ENCODE measurements at places on chromosomes 1 and 21. TPM values are rescaled to one million over a fixed set of nuclear protein-coding genes. Genes with fewer than 3 reads are reported as not detected.

GRCh38 chr1:186653312-186653711 lies 26.9 kb downstream of the PTGS2 start:
- DNase-seq: no peak

CNR2 gene
- total RNA-seq: not detected

AADACL3 gene
- not detected for total RNA-seq

- peak; percentile 64 for DNase-seq
Observed at GRCh38 chr1:2174348-2175054, 20.1 kb downstream of the FAAP20 start.

DNA sequence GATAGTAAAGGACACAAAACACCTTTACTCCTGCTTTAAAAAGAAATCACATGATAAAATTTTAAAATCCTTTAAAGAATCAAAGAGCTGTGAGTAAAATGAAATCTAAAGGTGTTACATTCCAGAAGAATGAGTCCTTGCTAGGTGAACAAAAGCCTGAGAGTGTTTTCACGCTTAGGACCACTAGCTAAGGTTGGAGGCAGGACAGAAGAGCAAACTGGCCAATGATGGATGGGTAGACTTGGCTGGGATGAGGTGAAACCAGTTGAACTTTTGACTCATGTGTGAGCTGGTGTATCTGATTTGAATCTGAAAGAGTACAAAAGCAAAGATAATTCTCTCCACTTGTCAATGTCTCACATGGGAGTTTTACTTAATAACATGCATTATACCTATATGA lies 35.1 kb downstream of the CATSPERE start:
- DNase-seq: no peak

IL20 gene
- total RNA-seq: not detected

SPRR2B gene
- total RNA-seq: not detected

- no peak for DNase-seq
Observed at GRCh38 chr1:1847061-1847850, 43.6 kb downstream of the GNB1 start.

NT5C1A gene
- total RNA-seq: not detected

- no peak for DNase-seq
Observed at GRCh38 chr21:27545754-27546349, 579.0 kb upstream of the ADAMTS5 start.

DNA sequence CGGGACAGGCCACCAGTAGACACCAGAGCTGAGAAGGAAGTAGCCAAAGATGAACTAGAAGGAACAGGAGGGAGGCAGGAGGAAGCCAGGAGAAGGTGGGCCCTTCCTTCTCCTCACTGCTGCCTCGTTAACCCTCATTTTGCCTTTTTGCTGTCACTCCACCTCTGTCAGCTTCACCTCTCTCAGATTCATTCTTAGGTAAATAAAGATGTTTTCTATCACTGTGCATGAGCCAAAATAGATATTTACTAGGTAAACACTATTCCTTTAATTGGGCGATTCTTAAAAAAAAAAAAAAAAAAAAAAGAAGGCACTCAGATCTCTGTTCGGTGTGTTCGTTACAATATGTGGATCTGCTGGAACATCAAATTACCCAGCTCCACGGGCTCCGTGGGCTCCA lies 112.3 kb downstream of the GLUL start:
- DNase-seq: no peak

RAB7B gene
- total RNA-seq: 0.10 TPM

- no peak for DNase-seq
Observed at GRCh38 chr1:206816390-206817287, 44.3 kb upstream of the IL10 start.

DNA sequence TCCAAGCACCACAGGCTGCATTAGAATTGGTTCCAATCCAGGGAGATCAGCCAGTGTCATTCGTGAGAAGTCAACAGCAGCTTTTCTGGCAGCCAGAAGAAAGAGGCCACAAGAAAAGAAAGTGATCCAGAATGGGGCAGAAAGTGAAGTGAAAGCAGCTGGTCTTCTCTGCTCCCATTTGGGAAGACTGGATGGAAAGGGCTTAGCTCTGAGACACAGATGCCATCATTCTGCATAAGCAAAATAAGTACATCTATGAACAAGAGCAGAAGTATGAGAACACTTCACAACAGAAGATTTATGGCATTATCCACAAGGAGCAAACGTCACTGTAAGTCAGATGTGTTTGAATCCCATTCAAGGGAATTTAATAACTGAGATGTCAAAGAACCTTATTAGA lies 326.5 kb upstream of the ESRRG start:
- no peak for DNase-seq

DNA sequence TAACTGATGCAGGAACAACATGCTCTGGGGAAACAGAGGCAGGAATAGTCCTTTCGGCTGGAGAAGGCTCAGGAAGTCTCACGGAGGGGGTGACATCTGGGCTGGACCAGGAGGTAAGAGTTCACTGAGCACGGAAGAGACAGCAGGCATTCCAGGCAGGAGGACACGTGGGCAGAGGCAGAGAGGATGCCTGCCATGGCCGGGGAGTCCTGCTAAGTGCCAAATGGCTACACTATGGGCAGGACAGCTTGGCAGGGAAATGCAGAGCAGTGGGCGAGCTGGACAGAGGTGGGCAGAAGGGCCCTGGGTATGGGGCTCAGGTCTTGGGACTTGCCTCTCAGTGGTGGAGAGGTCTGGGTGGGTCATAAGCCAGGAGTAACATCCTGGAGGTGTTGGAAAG lies 17.6 kb downstream of the ALDH4A1 start:
- no peak for DNase-seq

NGF gene
- 0.84 TPM for total RNA-seq

DYNLT4 gene
- not detected for total RNA-seq

GRCh38 chr1:174841747-174842146 lies 158.0 kb upstream of the CACYBP start:
- DNase-seq: no peak

BATF3 gene
- 23.2 TPM for total RNA-seq

GRCh38 chr1:54996869-54997710 lies 1.6 kb upstream of the BSND start:
- no peak for DNase-seq

DNA sequence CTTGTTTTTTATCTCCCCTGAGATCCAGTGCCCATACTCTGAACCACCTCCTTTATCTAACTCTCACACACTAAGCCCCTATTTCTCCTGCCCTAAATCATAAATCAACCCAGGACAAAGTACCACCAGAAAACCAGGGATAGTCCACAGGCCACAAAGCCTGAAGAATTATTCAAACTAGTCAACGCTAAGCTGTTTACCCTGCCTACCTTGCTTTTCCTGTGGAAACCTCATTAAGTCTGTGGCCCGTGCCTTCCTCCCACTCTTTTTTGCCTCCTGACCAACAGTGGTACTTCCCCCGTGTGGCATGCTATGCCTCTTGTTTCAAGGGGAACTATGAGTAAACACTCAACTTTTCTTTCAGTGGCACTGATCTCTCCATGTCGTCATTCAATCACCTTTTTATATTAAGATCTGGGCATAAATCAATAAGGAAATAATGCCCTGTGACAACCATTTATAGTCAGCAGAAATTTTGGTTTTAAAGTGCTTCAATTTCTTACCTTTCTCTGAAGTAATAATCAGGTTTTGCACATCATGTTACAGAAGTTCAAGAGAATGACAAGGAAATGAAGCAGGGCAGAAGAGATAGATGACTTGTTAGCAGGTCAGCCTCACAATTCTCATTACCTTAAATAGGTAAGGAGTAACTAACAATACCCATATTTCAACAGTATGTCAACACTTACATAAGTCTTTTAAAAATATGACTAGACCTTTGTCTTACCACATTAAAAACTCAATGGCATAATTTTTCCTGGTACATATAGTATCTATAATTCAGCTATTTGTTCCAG lies 32.1 kb downstream of the EYA3 start:
- DNase-seq: no peak

DNA sequence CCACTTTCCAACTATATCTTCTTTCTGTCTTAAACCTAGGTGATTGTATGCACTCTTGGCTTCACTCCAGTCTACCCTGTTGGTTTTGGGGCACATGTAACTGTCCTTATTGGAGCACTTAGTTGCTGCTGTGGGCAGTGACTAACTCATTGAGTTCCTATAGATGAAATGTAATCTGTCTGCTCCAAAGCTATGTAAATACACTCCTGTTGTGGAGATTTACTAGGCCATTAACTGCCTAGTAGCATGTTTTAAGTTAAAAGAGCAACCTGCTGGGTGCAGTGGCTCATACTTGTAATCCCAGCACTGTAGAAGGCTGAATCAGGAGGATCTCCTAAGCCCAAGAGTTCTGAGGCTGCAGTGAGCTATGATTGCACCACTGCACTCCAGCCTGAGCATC lies 137.6 kb downstream of the ZMYM4 start:
- peak; percentile 10 for DNase-seq

DNA sequence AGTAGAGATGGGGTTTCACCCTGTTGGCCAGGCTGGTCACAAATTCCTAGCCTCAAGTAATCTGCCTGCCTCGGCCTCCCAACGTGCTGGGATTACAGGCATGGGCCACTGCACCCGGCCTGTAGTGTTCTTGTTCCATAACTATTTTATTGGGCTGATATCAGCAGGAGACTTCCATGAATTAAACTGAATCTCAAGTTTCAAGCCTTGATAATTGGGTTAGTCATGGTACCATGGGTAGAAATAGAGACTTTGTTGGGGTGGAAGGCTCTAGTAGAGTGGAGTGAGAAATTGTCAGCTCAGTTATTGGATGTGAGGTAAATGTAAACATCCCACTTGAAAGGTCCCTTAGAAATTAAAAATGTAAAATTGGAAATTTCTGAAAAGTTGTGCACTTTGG lies 419.1 kb downstream of the ADGRL2 start:
- no peak for DNase-seq

DNA sequence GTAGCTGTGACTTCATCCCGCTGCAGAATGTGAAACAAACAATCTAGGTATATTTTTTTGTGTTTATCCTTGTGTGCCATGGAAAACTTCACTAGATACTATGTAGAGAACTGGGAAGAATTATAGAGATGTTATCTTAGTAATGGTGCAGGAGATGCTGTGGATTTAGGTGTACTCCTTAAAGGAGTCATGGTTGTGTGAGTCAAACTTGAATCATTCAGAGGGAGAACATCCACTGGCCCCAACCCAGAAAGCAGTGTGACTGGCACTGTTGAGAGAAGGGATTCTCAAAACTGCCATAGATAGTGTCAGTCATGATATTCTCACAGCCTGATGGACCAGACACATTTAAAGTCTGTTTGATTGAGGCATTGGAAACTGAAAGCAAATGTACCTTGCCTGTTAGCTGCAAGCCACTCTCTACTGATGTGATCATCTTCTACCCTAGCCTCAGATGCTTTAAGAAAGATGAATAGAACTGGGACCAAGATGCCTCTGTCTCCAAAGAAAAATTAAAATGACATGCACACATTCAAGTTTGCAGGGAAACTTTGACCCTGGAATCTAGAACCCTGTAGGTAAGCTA lies 754.6 kb downstream of the MRPL39 start:
- peak; percentile 7 for DNase-seq

GRCh38 chr1:212567638-212568037 lies 40.9 kb upstream of the ATF3 start:
- DNase-seq: no peak

- no peak for DNase-seq
Observed at GRCh38 chr1:41232305-41232704, 9.8 kb downstream of the SCMH1 start.

GRCh38 chr1:100400404-100400803 lies 48.1 kb downstream of the CDC14A start:
- DNase-seq: peak; percentile 46

NR1I3 gene
- total RNA-seq: not detected

DNA sequence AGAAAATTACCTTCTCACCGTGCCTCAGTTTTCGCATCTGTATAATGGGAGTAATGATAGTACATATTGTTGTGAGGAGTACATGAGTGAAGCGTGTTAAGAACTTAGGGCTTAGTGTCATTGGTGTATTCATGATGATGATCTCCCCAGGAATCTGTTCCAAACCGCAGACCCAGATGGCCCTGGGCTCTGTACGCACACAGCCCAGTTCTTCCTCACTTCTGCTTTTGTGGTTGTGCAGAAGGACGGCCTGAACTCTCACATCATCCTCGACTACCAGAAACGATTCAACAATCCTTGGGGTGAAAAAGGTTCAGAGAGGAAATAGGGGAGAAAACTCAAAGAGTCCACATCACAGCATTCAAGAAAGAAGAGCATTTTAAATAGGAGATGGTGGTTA lies 323.0 kb downstream of the CAMTA1 start:
- peak; percentile 49 for DNase-seq

GRCh38 chr1:63698001-63698838 lies 75.6 kb upstream of the ROR1 start:
- DNase-seq: peak; percentile 49

DNA sequence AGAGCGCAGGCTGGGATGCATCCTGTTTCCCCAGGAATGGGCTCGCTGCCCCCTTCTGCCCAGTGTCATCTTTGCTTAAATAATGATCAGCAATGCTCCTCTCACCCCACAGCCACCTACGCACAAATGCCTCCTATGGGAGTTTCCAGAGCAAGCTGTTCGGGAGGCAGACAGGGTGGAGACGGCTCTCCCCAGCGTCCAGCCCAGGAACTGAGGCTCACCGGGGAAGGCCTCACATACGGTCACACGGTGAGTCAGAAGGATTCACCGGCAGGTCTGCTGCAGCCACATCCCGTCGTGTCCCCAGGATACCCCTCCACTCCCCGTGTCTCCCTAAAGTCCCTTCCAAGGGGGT lies 40.3 kb upstream of the RUNX3 start:
- peak; percentile 84 for DNase-seq

- DNase-seq: no peak
Observed at GRCh38 chr1:197902131-197902453, 338 bp upstream of the C1orf53 start.

- DNase-seq: no peak
Observed at GRCh38 chr1:230707732-230708630, 5.9 kb downstream of the AGT start.

DNA sequence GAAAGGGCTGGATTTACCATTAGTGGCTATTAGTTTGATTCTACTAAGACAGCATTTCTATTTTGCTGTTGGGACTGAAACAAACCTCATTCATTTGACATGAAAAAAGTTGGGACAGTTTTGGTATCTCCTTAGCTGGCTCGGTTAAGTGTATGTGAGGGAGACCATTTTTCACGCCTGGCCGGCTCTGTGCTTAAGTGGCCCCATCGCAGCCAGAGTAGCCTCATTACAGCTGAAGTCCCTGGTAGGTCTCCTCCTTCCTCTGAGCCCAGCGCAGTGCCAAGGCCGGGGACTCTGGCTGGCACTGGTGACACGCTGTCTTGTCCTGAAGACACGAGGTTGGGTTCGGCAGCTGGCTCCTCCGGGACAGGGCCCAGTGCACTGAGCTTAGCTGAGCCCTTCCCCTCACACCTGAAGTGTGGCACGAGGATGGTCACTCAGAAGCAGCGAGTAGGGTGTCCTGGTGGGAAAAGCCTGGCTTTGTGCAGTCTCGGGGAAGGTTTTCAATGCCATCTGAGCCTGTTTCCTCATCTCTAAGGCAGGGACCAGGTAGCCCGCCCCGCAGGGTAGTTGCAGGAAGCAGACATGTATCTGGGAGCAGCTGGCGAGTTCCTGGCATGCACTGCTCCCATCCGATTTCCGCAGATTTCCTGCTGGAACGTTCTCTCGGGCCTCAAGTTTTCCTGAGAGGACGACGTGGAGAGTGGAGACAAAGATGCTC lies 196.5 kb downstream of the DYRK1A start:
- DNase-seq: no peak

- DNase-seq: no peak
Observed at GRCh38 chr1:5933676-5934057, 58.6 kb downstream of the NPHP4 start.

PRKACB gene
- total RNA-seq: 6.0 TPM

Data from HT1080 (cell line).